ENCODE measurements at places on chromosomes 3 and 15.

DNA sequence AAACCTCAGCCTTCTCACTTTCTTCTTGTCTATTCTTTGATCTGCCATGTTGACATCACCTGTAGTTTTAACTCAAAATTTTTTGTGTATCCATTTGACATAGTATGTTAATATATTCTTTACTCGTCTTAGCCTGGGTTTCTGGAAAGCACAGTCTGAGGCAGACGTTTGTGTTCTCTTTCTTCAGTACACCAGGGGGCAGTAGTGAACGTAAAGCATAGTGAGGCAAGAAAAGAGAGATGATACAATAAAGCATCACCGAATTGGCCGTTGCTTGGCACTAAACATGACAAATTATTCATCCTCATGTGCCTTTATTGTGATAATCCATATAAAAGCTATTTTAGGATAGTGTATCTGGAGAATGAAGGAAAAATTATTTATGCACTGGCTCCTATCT, 141.0 kb upstream of the MYRIP start:
- DNase-seq = no peak

DNA sequence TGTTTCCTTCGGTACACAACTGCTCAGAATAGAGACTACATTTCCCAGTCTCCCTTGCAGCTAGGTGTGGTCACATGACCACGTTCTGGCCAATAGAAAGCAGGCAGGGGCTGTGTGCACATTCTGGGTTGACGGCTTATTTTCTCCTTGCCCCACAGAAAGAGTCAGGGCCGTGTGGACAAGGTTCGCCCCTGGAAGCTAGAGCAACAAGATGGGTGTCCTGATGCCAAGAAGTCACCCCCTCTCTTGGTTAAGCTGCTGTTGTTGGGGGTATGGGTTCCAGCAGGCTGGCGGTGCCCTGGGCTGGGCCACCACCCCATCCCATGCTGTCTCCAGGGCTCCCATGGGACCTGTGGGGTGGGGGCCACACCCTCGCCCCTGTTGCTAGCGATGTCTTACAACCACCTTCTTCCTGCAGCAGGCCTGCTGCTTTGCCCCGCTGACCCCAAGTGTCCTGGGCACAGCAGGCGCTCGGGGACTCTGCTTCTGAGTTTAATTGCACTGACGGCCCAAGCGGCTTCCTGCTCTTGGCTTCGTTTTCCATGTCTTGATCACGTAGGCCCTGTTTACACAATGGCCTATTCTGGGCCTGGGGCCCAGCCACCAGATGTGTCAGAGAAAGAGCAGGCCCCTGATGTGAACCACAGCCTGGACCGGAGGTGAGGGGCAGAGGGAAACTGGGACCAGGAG, 24.9 kb downstream of the ABTB1 start:
- DNase-seq = peak; percentile 36

DNA sequence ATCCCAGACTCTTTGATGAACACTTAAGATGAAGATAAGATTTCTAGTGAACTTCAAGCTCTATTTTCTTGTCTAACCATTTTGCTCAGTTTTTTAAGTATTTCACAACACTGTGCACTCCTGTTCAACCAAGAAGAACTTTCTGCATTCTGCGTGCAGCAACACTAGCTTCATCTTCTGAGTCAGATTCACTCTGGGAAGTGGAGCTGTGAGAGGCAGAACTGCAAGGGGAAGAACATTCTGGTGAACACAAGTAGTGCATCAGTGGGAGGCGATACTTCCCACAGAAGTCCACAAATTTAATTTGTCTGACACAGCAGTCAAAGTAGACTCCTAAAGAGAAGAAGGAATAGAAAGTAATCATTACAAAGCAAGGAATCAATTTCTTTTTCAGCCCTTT, 18.1 kb downstream of the LRRC58 start:
- DNase-seq = no peak

- DNase-seq = no peak
Observed at GRCh38 chr15:90062973-90063769, 39.1 kb downstream of the IDH2 start.

- no peak for DNase-seq
Observed at GRCh38 chr3:53354945-53355498, 7.7 kb upstream of the DCP1A start.
